ENCODE measurements at places on chromosomes 12 and 14.
A peak's percentile ranks its signal among the peaks of the same experiment; 100 is the strongest.

GRCh38 chr12:99906786-99907579 lies 77.8 kb downstream of the ANKS1B start:
- DNase-seq, result no peak

DNA sequence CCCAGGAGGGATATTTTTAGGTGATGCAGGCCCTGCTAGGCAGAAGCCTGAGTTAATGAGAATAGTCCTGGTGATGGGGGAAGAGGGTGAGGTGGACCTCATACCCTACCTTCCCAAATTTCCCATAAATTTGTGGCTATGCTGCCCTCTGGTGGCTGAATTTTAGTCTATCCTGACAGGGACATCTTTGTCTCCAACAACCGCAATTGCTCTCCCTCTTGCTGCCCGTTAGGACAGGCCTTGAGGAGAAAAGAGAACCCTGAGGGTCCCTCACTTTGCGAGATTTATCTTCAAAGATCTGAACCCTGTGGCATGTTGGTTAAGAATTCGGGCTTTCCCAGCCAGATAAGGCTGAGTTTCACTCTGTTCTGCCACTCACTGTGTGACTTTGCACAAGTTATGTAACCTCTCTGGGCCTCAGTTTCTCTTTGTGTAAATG lies 9.8 kb upstream of the ZNF385A start:
- DNase-seq, result peak; percentile 90

DNA sequence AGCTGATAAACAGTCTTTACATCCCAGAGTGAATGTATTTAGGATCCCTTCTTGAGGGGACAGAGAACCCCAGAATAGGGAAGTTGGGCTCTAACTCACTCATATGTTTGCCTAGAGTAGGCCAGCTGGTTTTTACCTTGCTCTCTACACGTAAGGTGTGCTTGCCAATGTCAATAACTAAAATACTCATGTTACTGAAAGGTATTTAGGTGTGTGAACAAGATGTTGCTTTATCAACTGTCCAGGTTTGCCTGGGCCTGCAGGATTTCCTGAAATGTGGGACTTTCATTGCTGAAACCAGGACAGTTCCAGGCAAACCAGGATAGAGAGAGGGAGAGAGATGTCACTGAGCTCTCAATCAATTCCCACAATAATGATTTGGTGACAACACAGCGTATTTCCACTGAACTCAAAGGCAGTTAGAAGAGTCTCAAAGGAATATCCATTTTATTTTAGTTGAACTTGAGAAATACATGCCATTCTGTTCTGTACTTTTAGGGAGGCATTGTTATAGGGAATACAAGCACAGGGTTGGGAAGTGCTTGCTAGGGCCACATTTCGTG lies 171.7 kb downstream of the NRXN3 start:
- DNase-seq, result peak; percentile 22

GRCh38 chr14:22852940-22853767 lies 16.8 kb downstream of the MMP14 start:
- peak; percentile 69 for DNase-seq

GRCh38 chr12:87234898-87235297 lies 794.3 kb downstream of the C12orf50 start:
- no peak for DNase-seq

DNA sequence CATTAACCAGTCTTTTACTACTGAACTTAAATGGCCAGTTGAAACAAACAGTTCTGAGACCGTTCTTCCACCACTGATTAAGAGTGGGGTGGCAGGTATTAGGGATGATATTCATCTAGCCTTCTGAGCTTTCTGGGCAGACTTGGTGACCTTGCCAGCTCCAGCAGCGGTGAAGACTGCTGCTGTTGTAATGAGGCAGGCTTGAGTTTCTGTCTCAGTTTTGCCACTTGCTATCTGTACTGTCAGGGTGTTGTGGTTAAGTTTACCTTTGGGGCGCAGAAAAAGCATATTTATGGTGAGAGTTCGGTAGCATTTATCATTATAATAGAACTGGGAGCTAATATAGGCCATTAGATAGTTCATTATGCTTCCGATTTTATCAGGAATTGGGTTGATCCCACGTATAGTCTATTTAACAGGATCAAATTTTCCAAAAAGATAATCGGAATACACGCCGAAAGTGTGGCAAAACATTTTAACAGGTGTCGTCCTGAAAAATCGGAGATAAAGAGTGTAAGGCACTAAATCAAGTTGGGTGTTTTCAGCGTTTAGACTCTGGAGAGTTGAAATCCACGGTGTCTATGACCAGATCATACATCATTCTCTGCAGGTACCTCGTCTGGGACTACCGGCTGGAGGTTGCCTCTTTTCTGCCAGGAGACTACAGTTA lies 688 bp upstream of the NECAP1 start:
- no peak for DNase-seq

DNA sequence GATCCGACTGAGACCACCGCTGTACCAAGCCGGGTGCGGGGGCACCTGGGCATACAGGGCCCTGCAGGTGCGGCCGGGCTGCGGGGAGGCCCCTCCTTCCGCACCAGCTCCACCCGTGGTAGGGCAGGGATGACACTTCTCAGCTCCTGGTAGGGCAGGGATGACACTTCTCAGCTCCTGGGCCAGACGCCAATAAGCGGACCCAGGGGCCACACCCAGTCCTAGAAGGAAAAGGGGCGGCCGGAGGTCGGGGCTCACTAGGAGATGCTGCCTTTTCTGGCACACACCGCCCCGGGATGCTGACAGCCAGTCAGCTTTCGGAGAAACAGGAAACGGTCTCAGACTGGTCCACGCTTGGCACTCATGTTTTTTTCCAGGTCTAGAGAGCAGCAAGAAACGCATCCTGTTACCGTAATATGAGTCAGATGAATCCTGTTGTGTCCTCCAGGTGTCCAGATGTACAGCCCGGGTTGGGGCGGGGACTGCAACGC lies 34.8 kb downstream of the NFKBIA start:
- peak; percentile 58 for DNase-seq

DNA sequence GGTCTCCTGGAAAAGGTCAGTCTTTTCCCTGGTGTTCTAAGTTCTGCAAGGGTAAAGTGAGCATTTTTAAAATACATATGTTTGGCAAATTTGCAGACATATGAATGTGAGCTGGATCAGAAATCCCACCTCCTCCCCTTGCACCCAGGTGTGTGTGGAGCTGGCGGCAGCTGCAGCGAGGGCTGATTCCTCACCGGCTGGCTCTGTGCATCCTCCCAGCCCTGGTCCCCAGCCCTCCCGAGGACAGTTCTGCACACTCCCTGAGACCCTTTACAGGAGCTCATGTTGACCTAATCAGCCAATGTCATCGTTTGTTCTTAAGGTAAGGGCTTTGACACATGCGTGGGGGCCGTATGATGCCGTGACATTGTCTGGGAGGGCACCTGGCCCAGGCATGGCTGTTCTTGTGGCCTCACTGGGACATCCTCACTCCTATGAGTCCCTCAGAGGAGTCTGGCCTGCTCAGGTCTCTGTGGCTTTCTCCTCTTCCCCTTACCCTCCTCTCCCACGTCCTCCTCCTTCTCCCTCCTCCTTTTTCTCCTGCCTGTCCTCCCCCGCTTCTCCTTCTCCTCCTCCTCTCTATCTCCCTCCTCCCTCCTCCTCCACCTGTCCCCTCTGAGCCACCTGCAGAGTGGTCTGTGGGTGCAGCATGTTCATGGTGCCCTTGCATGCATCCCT lies 289.2 kb upstream of the SFSWAP start:
- no peak for DNase-seq

DNA sequence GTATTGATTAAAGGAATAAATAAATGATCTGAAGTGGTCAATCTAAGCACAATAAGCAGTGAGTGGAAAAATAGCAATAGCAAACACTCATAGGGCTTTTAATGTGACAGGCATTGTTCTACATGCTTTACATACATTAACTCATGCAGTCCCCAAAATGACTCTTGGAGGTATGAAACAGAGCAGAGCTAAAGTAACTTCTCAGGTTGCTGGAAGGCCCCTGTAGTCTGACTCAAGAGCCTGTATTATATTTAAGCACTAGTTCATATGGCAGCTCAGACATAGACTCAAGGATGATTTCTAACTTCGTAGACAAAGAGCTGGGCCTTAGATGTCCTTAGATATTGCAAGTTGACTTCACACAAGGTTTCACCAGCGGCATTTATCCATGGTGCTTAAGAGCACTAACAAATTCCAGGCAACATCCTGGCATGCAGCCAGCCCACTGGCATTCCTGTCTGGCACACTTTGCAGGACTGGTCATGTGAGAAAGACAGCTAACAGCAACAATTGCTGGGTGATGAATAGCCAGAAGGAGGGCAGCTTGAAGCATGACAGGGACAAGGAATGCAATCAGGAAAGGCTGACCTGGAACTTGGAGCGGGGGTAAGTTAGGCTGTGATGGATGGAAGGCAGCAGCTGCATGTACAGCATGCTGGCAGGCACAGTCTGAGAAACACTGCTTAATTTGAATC lies 22.9 kb upstream of the KTN1 start:
- peak; percentile 65 for DNase-seq

DNA sequence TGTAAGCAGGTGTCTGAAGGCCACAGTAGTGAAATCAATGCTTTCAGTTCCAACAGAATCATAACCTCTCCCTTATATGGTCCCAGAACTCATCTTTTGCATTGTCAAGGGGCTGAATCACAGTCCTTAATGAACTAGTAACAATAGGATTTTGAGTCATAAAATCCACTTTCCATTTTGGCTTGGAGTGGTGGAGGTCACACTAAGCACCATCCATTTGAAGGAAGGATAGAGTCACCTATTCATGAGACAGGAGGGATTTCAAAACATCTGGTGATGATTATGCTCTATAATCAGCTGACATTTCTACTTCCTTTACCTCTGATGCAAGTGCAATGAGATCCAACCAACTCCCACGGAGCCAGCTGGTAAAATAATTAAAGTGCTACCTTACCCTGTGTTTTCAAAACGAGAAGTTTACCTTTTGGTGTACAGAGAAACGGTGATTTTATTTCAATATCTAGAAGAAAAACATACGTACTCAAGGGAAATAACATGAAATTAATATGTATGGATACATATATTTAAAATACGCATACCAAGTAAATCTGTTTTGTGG lies 59.1 kb downstream of the TMEM132D start:
- DNase-seq, result no peak

DNA sequence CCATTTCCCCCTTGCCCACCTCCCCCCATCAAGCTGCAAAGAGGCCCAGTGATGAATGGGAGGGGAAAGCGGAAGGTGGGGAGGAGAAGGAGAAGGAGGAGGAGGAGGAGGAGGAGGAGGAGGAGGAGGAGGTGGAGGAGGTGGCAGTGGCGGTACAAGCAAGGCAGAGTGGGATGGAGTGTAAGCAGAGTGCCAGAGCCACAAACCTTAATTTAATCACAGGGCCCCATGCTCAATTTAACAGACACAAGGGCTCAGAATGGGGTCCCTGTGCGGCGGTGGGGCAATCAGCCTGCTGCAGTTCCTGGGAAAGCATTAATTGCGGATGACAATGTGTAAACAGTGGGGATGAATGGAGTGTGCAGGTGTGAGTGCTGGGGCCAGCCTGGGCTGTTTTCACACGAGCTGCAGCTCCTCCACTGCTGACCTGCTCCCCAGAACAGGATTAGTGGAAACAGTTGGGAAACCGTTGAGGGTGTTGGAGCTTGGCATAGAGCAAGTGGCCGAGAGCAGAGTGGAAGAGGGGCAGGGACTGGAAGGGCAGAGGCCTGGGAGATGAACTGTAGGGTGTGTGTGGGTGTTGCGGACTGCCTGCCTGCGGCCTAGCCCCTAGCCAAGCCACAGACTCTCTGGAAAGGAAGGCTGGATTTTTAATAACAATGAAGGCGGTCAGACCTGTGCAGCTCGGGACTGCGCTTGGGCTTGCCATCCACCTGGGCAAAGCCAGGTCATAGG lies 36.4 kb upstream of the SMOC1 start:
- DNase-seq, result no peak

GRCh38 chr12:71492604-71493003 lies 53.0 kb downstream of the LGR5 start:
- DNase-seq, result no peak

DNA sequence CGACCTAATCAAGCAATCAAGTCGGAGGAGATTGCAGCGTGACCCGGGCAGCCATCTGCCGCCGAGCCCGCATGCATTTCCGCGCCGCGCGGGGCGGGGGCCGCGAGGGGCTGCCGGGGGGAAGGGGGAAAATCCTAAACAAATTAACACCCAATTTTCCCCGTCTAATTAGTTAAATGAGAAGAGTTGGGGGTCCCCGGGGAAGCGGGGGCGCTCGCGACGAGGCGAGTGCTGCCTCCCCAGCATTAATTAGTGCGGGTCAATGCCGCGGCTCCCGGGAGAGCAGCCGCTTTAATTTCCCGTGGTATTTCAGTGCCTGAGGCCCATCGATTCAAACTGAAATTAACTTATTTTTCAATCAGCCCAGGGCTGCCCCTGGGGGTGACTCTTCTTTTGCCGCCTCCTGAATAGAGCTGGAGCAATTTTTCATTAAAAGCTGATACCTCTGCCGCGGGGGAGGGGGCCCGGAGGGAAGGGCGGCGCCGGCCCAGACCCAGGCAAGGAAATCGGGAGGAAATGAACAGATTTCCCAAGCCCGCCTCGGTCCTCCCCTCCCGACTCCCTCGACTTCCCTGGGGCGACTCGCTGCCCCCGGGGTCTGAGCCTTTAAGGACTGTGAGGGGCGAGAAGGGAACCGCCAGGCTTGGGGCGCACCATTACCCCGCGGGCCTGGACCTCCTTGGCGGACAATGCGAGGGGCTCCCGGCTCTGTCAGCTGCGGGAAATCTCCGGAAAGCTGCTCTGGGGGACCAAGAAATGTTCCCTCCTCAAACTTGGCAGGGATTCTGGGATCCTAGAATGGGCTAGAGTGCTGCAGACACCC lies 18.9 kb downstream of the VSX2 start:
- DNase-seq, result no peak

DNA sequence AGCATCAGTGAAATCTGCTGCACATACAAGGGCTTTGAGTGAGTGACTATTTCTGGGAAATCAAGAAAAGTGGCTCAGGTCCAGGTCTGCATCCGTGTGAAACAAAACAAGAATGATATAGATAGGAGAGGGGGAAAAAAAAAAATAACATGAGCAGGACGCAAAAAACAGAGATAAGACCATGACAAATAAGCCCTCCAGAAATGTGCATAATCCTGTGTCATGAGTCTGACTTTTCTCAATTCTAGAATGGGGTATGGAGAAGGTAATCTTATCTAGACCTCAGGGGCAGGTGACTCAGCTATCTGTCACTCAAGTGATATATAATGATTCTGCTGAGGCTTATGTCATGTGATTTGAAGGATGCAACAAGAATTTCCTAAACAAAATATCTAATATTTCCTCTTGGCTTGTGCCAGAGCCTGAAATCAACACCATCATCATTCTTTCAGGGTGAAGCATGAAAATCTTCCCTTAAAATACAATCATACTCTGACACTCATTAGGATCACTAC lies 250.0 kb downstream of the PHLDA1 start:
- no peak for DNase-seq

GRCh38 chr14:72311516-72311915 lies 379.3 kb downstream of the RGS6 start:
- no peak for DNase-seq

GRCh38 chr14:105484069-105484996 lies 2.4 kb upstream of the CRIP1 start:
- DNase-seq, result no peak

- DNase-seq, result no peak
Measured at GRCh38 chr12:25615119-25615518, 62.0 kb upstream of the LMNTD1 start.

- DNase-seq, result no peak
Measured at GRCh38 chr14:31122921-31123320, 84.7 kb downstream of the HECTD1 start.

Measured in T47D (cell line).